IMR-90 (cell line): ENCODE measurements at places on chromosomes 12 and 14.

DNA sequence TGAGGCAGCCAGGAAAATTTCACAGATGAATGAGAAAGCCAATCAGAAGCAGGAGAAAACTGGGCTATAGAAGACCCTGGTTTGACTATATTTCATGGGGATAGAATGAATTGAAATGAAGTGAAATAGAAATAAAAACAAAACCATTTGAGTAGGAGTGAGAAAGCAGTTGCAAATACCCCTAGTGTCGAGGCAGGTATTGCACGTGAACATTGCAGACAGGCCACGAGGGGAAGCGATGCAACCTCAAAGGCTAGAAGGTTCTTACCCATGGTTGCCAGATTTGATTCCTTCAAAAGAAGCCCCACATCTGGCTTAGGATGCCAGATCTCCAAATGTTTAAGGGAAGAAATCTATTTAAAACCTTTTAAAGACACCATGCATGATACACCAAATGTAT, 648.9 kb downstream of the VRK1 start:
- DNase-seq = no peak
- H3K4me1 ChIP-seq = no peaks in the 10 kb centered on the region
- no peaks in the 10 kb centered on the region for H3K27me3 ChIP-seq
- no peaks in the 10 kb centered on the region for H3K36me3 ChIP-seq
- no peak overlapping the region for H3K4me3 ChIP-seq
- H3K27ac ChIP-seq = no peak overlapping the region

DNA sequence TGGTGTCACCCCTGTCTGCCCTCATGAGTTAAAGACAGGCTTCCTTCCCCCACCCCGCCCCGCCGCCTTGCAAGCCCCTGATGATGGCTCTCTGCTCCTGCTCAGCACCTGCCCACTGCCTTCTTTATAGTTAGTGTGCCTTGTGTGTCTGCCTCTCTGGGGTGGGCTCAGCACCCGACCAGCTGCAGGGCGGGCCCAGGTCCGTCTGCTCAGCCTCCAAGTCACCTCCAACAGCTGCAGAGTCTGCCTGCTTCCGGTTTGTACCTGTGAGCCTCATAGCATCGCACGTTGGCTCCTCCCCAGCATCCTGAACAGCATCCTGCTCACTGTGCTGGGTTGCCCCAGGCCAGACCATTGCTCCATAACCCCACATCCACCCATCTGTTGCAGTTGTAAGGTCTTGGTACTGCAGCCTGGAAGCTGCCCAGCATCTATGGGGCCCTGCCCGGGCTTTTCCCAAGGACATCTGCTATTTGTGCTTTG, 3.5 kb downstream of the TGFB3 start:
- no peaks in the 10 kb centered on the region; the same call in none of the 2 replicates for H3K27me3 ChIP-seq
- peaks cover 7% of the 10 kb centered on the region; the same call in 1 of the 2 replicates for H3K4me1 ChIP-seq
- DNase-seq = no peak
- H3K4me3 ChIP-seq = no peak overlapping the region

DNA sequence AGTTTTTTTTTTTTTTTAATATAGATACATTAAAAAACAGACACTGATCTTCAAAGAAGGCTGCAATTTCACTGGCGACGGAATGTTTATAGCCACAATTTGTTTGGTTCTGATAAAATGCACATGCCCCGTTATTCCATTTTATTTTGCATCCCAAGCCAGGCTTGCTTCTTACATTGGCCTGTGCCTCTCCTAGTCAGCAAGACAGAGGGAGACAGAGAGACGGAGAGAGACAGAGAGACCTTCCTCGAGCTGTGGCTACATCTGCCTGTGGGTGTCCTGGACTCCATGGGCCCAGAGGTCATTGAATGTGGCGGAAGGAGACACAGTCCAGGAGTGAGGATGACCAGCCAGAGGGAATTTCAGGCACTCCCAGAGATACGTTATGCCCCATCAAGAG, 926.6 kb downstream of the VRK1 start:
- no peaks in the 10 kb centered on the region for H3K4me1 ChIP-seq
- no peak overlapping the region for H3K4me3 ChIP-seq
- no peak overlapping the region for H3K27ac ChIP-seq
- H3K27me3 ChIP-seq = no peaks in the 10 kb centered on the region
- H3K36me3 ChIP-seq = no peaks in the 10 kb centered on the region
- DNase-seq = no peak

DNA sequence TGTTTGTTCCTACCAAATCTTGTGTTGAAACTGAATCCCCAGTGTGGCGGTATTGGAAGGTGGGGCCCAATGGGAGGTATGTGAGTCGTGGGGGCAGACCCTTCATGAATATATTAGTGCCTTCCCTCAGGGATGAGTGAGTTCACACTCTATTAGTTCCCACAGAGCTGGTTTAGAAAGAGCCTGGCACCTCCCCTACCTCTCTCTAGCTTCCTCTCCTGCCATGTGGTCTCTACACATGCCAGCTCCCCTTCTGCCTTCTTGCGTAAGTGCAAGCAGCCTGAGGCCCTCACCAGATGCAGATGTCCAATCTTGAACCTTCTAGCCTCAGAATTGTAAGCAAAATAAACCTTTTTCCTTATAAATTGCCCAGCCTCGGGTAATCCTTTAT, 105.8 kb downstream of the SPTSSA start:
- peaks cover 3% of the 10 kb centered on the region; the same call in 1 of the 2 replicates for H3K4me1 ChIP-seq
- H3K36me3 ChIP-seq = no peaks in the 10 kb centered on the region
- H3K27ac ChIP-seq = peak overlapping the region; percentile 73; the same call in 1 of the 2 replicates
- peak; percentile 7 for DNase-seq
- H3K4me3 ChIP-seq = no peak overlapping the region

GRCh38 chr12:6550294-6551062, 5.4 kb downstream of the IFFO1 start:
- H3K36me3 ChIP-seq = peaks cover 19% of the 10 kb centered on the region
- H3K27me3 ChIP-seq = no peaks in the 10 kb centered on the region
- peak overlapping the region; percentile 86 for H3K27ac ChIP-seq
- no peak overlapping the region for H3K4me3 ChIP-seq
